ENCODE measurements at places on chromosomes 5 and 9.

DNA sequence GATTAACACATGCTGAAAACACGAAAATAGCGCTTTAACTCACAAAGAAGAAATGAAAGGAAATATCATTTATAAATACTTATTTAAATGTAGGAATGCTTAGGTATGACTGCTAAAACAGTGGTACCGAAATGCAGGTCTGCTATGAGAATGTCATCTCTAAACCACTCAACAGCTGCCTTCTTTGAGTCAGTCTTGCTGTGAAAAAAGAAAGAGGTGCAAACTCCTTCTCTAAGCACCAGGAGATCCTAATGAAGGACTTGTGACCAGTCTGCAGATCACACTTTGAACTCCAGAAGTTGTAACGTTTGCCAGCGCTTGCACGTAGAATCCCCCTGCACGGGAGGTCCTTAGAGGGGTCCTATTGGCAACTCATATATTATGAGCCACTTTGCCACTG lies 86.6 kb downstream of the TRIO start:
- DNase-seq = no peak

- DNase-seq = no peak
These were observed 61.4 kb downstream of the ARHGEF28 start for GRCh38 chr5:73687357-73687756.

DNA sequence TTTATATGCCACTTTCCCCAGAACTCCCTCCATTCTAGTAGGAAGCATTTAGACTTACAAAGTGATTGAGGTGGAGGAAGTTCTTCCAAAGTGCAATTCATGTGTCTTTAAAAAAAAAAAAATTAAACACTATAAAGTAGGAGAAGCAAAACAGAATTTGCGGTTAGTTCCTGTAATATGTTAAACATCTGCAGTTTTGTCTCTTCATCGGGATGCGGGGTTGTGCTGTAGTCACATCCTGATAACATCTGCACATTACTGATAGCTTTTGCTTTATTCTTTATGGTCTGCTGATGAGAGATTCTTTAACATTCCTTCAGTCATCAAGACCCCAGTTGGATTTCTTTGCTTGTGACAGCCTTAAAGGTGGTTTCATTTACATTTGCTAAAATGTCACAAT lies 694.3 kb downstream of the NR2F1-AS1 start:
- no peak for DNase-seq

DNA sequence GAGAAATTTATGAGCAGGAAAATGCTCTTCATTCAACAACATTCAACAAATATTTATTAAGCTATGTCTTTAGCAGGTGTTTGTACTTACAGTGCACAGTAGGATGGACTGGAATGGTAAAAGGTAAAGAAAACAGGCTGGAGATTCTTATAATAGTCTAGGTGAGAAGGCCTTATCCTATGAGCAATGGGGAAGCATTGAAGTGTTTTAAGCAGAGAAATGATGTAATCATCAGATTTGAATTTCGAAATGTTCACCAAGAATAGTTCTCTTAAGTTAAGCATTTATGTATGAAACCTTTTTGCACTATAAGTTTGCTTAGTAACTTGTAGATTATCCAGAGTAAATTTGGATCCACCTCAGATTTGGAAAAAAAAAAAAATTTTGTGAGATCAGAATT lies 209.3 kb downstream of the NR3C1 start:
- no peak for DNase-seq

DNA sequence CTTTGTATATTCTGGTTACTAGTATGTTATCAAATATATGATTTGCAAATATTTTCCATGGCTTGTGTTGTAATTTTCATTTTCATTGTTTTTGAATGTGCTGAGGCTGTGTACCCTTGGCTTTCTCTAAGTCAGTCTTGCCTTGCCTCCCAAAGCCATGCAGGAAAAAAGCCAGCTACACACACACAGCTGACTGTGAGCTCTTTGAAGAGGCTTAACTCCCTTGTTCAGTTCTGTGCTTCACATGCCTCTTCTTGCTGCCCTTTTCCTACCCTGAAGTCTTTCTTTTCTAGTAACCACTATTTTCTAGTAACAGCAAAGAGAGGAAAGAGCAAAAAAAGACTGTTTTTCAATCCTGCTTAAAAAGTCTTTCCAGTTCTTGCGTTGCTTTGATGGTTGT lies 53.9 kb downstream of the KCNN2 start:
- DNase-seq = no peak

GRCh38 chr9:28976684-28977083 lies 1403.4 kb upstream of the C9orf72 start:
- DNase-seq = no peak

- no peak for DNase-seq
These were observed 383.7 kb upstream of the POU5F2 start for GRCh38 chr5:94125107-94125506.

- no peak for DNase-seq
These were observed 158.0 kb upstream of the LHFPL2 start for GRCh38 chr5:78806544-78806943.

DNA sequence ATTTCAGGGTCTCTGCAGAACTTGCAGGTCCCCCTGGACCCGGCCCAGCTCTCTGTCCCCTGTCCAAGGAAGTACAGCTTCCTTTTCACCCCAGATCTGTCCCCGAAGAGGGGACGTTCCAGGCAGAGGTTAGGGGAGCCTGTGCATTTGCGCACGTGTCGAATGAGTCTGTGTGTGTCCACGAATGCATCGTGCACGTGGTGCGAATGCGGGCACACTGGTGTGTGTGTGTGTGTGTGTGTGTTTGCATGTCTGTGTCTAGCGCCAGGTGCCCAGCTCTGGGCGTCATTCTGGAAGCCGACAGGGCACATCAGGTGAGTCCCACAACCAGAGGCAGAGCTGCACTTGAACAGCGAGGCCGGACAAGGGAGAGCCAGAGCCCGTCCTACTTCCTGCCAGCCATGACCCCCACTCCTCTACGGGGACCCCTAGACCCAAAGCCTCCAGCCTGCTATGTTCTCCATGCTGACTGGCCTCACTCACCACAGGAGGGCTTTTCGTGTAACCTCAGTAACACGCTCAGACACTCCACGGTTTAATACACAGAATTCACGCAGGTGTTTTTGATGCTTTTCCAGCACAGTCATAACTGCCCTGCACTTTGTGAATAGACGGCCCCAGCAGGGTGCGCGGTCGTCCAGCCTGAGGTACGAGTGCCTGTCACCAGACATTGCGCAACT lies 41.3 kb upstream of the CACNA1B start:
- no peak for DNase-seq

DNA sequence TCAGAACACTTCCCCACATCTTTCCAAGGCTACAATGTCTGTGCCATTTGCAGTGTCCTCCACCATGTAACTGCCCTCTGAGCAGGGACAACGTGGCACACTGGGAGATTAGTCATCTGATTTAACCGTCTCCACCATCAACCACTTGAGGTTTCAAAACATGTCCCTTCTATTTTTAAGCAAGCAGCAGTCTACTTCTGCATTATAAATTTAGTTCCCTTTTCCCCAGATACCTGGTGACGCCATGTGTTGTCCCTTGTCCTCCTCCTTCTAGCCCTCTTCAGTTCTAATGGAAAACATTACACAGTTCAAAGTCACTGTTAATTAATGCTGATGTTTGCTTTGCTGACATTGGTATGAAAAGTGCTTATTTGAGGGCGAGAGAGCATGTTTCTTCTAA lies 52.8 kb downstream of the ATP10B start:
- DNase-seq = no peak

- DNase-seq = no peak
These were observed 68.3 kb upstream of the IFNE start for GRCh38 chr9:21550392-21550791.

GRCh38 chr9:7984203-7984602 lies 184.6 kb upstream of the DMAC1 start:
- DNase-seq = no peak

GRCh38 chr5:24365406-24365805 lies 279.4 kb downstream of the CDH10 start:
- DNase-seq = no peak

DNA sequence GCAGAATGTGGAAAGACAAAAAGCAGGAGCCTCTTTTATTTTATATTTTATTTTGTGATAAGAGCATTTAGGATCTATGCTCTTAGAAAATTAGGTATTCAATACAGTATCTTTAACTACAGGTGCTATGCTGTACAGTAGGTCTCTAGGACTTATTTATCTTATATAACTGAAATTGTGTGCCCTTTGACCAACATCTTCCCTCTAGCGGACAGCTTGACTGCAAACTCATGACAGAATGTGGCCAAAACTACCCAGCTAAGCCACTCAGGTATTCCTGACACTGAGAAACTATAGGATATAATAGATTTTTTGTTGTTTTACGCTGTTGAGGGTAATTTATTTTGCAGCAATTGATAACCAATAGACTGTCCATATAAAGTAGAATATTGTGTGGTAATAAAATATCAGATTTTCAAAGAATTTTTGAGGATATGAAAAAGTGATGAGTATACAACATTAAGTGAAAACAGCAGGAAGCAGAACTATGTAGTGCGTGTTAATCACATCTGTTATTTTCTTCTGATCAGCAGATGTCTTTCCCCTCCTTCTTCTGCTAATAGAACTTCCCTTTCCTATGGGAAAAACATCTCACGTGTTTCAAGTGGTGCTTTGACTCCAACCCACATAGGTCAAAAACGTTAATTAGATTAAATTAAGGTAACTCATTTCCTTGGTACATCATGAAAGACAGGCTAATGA lies 69.9 kb upstream of the SELENOP start:
- DNase-seq = no peak

DNA sequence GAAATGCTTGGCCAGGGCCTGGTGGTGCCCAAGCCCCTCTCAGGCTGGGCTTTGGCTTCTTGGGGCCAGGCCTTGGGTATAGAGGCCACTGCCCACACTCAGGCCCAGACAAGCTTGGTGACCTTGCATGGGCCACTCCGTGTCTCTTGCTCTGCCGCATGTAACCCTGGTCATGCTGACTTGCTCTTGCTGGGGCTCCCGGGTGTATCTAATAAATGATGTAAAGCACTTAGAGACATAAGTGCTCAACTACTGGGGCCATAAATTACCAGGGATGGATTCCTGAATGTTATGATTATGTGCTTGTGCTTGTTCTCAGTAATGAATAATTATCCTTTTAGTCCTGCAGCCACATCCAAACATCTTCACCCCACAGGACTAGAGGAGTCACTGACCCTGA lies 54.0 kb downstream of the C5orf15 start:
- no peak for DNase-seq

GRCh38 chr5:74275171-74275992 lies 365.1 kb downstream of the ENC1 start:
- no peak for DNase-seq

GRCh38 chr5:37208883-37209797 lies 40.0 kb downstream of the CPLANE1 start:
- no peak for DNase-seq

- DNase-seq = no peak
These were observed 41.8 kb downstream of the SH3RF2 start for GRCh38 chr5:145978171-145978570.

DNA sequence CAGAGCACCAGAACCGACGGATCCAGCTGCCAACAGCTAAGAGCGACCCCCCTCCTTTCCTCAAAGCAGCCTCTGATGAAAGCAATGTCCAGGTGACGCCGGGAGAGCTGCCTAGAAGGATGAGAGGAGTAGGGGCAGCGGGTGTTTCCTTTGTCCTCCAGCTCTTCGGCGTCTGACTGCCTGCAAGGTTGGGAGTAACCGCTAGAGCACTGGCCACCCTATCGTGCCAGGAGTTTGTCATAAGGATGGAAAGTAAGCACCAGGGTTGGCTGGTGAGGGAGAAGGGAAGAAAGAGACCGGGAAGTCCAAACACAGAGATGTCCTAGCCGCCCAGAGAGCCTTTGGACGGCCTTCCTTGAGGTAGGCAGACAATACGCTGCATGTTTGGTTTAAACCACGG lies 10.8 kb downstream of the MRPL36 start:
- no peak for DNase-seq

- no peak for DNase-seq
These were observed 43.4 kb upstream of the TMC1 start for GRCh38 chr9:72477930-72478518.

GRCh38 chr9:8585036-8585435 lies 785.5 kb upstream of the DMAC1 start:
- no peak for DNase-seq

DNA sequence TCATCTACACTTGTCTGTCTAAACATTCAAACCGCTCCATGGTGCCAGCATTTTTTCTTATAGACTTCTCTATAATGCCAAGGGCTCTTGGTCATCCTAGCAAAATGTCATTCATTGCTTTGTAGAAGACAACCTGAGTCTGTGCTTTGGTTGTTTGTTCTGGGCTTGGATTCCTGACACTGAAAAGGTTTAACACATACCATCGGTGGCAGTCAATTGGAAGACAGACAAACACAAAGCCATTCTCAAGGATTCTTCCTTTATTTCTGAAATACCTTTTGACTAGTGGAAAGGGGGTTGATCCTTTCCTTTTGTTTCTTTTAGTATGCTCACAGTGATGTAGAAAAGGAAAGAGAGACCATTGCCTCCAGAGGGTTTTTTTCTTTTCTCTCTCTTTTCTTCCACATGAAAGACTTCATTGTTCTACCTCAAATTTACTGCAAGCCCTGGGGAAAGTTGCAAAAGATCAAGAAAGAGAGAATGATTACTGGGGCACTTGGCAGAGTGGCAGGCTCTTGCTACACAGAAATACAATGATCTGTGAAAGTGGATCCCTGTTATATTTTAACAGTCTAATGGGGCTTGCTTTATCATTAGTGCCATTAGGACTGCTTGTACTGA lies 66.4 kb upstream of the TMC1 start:
- no peak for DNase-seq

DNA sequence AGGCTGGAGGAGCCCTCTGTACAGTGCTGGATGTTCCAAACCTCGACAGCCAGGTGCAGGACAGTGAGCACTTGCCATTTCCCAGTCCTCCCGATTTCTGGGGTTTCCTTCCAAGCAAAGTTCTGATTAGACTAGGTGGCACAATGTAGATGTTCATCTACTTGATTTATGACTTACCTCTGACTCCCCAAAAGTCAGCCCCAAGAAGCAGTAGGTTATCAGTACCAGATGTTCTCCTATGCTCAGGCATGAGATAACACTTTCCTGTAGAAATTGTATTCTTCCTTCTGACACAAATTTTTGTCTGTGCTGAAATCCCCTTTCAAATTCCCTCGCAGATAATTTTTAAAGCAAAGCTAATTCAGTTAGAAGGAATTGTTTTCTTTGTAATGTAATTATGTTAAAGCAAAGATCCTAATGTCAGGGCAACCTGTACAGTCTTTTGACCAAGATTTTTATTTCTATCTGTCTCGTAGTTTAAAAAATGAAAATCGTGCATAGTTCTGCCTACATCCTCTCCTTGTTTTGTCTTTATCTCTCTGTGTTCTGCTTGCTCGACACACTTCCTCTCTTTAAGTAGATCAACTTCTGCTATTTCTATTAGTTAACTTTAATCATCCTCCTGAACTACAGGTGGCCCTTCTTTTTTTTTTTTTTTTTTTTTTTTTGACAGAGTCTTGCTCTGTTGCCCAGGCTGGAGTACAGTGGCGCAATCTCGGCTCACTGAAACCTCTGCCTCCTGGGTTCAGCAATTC lies 102.4 kb upstream of the PJA2 start:
- DNase-seq = no peak

GRCh38 chr5:15023846-15024245 lies 152.3 kb upstream of the ANKH start:
- DNase-seq = no peak

All from activated naive CD4-positive, alpha-beta T cell (primary cell).